Gastroesophageal sphincter (tissue), 4 donors: ENCODE measurements at places on chromosomes 4 and X. TPM values are rescaled to one million over a fixed set of nuclear protein-coding genes. Genes with fewer than 3 reads are reported as not detected.

The HSD17B13 gene
- total RNA-seq, result 1.1 TPM

DNA sequence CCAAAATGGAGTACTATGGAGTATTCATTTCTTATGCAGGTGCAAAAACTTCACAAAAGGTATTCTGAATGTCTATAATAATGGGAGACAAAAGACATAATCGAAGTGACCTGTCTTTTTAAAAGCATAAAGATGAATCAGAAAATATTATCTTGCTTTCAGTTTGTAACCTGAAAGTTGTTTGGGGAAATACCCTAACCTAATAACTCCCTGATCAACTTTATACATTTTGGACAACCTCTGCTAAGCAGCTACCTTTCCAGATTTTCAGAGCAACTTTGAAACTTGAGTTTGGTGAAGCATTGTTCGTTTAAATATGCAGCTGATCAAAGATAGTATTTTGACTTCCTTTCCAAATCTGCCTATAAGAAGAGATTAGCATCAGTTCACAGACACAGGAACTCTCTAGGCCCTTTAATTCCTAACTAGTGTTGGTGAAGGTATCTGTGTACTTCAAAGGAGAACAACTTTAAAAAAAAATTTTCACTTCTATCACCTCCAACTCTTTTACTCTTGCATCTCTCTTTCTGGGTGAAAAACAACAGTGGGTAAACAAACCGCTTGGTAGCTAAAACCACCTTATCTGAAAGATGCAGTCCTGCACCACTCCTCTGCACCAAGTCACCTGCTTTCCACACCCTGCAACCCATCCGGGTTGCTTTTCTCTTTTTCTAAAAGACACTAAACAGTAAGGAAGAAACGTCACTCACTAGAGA is 26.5 kb downstream of the CD40LG start:
- no peak for ATAC-seq

GRCh38 chrX:101485212-101485949 is at the start of gene ARMCX4:
TSS of gene ARMCX4 (plus strand) at chrX:101485456. CDS start at chrX:101488590, 3,134 bp downstream.
- peak; percentile 85 for ATAC-seq

GRCh38 chrX:21167011-21167410 is 207.2 kb upstream of the CNKSR2 start:
- no peak for ATAC-seq

DNA sequence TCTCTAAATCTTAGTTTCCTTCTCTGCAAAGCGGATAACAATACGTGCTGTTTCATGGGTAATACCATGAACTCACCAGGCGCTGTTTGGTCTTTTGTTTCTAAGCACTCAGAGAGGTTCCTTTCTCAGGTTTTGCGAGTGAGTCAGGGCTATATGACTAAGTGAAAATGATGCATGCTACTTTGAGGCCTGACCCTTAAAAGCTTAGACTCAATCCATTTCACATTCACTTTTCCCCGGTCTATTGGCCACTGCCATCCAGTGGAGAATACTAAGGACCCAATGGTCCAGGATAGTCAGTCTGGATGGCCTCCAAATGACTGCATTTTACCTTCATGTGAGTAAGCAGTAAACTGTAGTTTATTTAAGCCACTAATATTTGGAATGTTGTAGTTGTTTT is 400.8 kb upstream of the SLIT2 start:
- no peak for ATAC-seq

The SPARCL1 gene
- total RNA-seq, result 2,335 TPM

The JCHAIN gene
- 7.8 TPM for total RNA-seq

- no peak for ATAC-seq
Measured at GRCh38 chr4:140363051-140363450, 10.4 kb upstream of the SCOC start.

DNA sequence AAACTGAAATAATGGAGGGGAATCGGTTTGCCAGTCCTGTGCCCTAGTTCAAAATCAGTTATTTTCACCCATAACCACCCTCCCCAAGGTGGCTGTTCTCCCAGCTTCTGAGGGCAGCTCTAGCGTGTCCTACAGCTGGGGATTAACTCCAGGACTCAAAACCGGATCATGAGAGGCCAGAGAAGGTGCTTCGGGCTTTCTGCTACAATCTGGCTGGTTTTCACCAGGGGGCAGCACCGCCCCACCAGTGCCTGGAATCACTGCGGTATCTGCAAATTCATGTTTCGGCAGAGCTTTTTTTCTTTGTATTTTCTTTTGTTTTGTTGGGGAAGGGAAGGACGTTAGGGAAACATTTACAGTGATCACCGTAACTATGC is 28.4 kb downstream of the PDHA1 start:
- peak; percentile 66 for ATAC-seq

DNA sequence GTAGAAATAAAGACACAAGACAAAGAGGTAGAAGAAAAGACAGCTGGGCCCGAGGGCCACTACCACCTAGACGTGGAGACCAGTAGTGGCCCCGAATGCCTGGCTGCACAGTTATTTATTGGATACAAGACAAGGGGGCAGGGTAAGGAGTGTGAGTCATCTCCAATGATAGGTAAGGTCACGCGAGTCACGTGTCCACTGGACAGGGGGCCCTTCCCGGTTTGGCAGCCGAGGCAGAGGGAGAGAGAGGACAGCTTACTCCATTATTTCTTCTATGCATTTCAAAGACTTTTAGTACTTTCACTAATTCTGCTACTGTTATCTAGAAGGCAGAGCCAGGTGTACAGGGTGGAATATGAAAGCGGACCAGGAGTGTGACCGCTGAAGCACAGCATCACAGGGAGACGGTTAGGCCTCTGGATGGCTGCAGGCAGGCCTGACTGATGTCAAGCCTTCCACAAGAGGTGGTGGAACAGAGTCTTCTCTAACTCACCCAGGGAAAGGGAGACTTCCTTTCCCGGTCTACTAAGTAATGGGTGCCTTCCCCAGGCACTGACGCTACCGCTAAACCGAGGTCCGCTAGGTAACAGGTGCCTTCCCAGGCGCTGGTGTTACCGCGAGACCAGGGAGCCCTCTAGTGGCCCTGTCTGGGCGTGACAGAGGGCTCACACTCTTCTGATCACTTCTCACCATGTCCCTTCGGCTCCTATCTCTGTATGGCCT is 44.9 kb downstream of the ZBTB49 start:
- peak; percentile 55 for ATAC-seq

The UTP14A gene
- total RNA-seq, result 17.6 TPM

GRCh38 chr4:100694467-100694866 is 176.6 kb upstream of the EMCN start:
- no peak for ATAC-seq

DNA sequence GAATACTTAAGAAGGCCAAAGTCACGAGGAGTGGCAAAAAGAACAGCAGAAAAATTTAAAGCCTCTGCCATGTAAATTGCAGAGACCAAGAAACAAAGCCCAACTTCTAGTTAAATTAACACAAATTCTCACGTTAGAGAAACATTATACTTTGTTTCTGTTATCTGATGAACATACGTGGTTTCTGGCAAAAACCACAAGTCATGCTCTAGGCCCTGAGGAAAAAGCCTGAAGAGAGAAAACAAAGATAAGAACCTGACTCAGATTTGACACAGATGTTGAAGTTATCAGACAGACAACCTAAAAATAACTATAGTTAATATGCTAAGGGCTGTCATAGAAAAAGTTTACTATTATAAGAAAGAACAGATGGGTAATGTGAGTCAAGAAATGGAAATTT is 149.1 kb upstream of the PCDH10 start:
- ATAC-seq, result no peak

DNA sequence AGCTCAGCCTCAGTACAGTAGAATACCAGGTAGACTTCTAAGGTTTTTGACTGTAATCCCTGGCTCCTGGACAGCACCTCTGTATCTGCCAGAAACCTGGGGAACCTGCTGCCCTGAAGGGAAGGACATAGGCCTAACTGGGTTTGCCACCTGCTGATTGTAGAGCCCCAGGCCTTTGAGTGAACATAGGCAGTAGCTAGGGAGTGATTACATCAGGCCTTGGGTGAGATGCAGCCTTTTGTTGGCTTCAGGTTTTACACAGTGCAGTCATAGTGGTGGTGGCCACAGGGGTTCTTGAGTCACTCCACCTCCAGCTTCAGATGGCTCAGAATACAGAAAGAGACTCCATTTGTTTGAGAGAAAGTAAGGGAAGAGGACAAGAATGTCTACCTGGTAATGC is 19.3 kb downstream of the IQCM start:
- no peak for ATAC-seq

- no peak for ATAC-seq
Measured at GRCh38 chr4:95540227-95540626, 8.5 kb downstream of the UNC5C start.

- no peak for ATAC-seq
Measured at GRCh38 chr4:116878280-116878679, 207.1 kb downstream of the TRAM1L1 start.

DNA sequence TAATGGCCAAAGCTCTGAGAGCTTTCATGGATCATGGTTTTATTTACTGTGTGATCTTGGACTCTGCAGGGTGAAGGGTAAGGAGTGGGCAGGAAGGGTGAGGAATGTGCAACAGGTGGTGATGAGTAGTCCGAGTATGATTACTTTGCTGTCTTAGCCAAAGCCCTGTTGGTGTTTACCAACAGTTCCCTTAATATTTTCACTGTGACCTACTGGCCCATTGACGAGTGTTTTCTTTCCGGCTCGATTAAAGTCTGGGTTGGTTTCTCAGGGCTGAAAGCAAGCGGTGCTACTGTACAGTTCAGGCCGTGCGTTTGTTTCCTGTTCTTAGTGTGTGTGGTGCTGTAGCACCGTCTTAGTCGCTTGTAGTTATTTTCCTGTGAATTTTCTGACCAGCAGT is 2.6 kb downstream of the ARHGAP24 start:
- no peak for ATAC-seq

DNA sequence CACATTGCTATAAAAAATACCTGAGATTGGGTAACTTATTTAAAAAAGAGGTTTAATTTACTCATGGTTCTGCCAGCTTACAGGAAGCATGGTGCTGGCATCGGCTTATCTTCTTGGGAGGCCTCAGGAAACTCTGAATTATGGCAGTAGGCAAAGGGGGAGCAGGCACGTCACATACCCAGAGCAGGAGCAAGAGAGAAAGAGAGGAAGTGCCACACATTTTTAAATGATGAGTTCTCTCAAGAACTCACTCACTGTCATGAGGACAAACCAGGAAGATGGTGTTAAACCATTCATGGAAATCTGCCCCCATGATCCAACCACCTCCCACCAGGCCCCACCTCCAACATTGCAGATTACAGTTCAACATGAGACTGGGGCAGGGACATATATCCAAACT is 10.0 kb upstream of the AFF1 start:
- ATAC-seq, result no peak

GRCh38 chr4:121026034-121026433 is 46.3 kb downstream of the NDNF start:
- ATAC-seq, result no peak

- peak; percentile 77 for ATAC-seq
Measured at GRCh38 chr4:185849664-185850550, 37.9 kb upstream of the SORBS2 start.

DNA sequence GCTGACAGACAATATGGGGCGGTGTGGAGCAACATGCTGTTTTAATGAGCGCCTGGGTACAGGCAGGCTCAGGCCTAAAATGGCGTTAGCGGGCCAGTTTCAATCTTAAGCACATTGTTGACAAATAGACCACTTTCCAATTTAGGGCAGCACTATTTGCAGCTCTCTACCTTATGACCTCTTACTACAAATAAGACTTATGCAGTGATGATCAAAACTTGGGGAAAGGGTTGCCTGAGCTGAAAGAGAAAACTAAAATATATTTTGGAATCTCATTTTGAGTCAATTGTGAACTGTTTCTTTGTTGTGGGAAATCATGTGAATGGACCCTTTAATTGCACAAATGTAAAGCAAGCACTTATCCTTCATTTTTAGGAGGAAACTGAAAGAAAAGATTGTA is 25.5 kb upstream of the GPAT3 start:
- no peak for ATAC-seq

DNA sequence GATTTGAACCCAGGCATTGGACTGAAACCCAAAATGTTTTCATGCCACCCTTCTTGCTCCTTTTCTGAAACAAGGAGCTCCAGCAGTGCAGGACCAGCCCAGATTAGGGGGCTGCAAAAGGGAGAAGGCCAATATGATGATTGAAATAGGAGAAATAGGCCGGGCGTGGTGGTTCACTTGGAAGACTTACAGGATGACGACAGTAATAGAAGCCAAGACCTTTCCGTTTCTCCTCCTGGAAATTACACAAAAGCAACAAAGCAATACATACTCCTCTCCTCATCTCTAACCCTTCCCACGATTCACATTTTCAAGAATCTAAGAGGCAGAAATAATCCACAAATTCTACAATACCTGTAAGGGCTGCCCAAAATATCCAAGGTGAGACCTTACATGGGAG is 90.8 kb downstream of the ANAPC4 start:
- no peak for ATAC-seq

The NDNF gene
- total RNA-seq, result 12.0 TPM

- no peak for ATAC-seq
Measured at GRCh38 chr4:7698584-7698983, 241.1 kb downstream of the AFAP1 start.

GRCh38 chrX:77652095-77652494 is 133.9 kb downstream of the ATRX start:
- ATAC-seq, result no peak

GRCh38 chrX:40167850-40168479 is 70.2 kb upstream of the BCOR start:
- ATAC-seq, result peak; percentile 13
